ENCODE measurements at places on chromosomes 2 and 18.
A peak's percentile ranks its signal among the peaks of the same experiment; 100 is the strongest.

DNA sequence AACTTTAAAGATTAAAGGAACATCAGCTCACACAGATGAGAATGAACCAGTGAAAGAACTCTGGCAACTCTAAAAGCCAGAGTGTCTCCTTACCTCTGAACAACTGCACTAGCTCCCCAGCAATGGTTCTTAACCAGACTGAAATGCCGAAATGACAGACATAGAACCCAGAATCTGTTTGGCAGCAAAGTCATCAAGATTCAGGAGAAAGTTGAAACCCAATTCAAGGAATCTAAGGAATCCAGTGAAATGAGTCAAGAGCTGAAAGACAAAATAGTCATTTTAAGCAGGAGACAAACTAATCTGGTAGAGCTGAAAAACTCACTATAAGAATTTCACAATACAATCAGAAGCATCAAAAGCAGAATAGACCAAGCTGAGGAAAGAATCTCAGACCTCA lies 72.0 kb downstream of the STRADB start:
- no peak for DNase-seq

- no peak for DNase-seq
Observed at GRCh38 chr2:199989822-199990221, 34.4 kb downstream of the MAIP1 start.

DNA sequence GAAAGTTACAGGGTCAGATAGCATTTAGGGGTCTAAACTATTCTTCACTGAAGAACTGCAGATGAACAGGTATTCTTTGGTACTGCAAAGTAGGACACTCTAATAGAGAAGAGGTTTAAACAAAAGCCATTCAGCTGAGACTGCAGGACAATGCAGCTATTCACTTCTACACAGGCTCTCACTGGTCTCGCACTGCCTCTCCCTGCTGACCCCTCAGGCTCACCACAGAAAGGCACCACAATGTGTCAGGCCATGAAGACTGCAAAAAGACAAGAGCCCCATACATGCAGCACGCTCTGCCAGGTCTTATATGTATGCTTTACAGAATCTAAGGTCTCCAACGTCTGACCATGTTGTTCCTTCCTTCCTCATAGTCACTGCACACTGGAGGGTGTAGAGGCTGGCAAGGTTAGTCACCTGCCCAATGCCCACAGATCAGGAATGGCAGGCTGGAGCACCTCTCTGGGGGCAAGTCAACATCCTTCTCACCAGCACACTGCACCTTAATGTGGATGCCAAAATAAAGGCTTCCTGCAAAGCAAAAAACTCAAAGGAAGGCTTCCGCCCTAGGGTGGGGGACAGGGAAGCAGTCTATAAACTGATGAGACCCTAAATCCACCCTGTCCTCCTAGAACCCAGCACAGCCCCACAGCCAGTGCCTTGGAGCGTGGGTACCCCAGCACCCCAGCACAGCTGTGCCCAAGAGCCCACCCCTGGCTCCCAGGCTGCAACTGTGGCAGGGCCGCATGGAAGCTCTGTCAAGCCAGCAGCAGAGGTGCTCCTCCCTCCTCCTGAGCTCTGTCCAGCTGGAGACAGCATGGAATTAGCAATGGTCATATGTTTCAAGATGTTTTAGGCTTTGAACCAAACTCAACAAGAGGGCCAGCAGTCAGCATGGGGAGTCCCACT lies 10.7 kb upstream of the RNU4ATAC start:
- no peak for DNase-seq

DNA sequence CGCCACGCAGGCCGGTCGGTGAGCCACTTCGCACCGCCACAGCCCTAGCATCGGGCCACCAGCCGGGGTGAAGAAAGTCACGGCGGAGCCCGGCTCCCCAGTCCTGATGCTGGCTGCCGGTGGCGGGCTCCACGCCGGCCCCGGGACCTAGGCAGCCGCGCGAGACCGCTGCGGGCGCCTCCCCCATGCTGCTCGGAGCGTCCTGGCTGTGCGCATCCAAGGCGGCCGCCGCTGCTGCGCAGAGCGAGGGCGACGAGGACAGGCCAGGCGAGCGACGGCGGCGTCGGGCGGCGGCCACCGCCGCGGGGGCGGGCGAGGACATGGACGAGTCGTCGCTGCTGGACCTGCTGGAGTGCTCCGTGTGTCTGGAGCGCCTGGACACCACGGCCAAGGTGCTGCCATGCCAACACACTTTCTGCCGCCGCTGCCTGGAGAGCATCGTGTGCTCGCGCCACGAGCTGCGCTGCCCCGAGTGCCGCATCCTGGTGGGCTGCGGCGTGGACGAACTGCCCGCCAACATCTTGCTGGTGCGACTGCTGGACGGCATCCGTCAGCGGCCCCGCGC lies 433 bp downstream of the SH3RF3 start:
- DNase-seq = no peak

DNA sequence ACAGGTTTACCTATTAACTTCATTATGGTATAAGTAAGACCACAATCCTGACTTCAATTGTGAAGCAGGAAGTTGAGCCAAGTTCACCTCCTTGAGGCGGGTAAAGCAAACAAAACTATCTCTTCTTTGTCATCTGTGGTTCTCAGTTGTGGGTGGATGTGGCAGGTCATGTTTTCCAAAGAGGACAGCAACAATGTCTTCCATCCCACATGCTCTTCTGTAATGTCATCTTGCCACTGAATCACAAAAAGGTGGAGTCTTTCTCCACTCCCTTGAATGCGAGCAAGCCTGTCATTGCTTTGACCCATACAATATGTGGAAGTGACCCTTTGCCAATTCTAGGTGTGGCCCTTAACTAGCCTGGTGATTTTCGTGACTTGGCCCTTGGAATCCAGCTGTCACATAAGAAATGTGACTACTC lies 98.7 kb downstream of the GRB14 start:
- no peak for DNase-seq

- no peak for DNase-seq
Observed at GRCh38 chr2:191538334-191538903, 139.5 kb upstream of the NABP1 start.

DNA sequence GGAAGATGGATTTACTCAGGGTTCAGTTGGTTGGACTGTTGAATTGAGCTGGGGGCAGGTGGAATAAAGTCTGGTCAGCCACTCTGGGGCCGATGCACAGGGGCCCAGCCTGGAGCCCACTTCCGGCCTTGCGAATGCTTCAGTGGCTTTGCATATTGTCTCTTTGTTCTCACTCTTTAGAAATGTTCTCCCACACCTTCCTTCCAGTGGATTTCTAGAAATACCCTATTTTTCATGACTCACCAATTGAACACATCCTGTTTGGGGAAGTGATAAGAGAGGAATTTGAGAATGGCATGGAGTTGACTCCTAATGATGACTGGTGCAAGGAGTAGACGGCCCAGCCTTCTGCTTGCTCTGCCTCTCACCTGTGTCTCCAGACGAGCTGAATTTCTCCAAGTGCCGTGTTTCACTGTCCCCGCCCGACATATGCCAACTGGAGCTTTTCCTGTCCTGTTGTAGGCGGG lies 28.1 kb downstream of the ASAP2 start:
- DNase-seq = peak; percentile 35

DNA sequence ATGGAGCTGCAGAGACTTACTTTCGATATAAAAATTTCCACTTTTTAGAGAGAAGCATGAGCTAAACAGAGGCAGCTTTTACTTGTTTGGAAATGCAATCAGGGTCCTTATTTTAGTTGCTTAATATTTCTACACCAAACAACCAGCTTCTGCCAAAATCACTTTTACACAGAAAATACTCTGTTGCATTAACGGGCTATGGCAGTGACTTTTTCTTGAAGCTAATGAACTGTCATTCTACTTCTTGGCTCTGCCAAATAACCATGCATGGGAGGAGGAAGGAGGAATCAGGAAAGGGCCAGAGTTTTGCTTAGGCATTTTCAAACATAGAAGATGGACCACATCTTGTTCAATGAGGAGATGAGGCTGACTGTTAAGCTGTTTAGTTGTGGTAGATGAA lies 23.6 kb upstream of the LTBP1 start:
- DNase-seq = no peak

GRCh38 chr2:136538489-136538888 lies 226.9 kb upstream of the THSD7B start:
- DNase-seq = no peak

DNA sequence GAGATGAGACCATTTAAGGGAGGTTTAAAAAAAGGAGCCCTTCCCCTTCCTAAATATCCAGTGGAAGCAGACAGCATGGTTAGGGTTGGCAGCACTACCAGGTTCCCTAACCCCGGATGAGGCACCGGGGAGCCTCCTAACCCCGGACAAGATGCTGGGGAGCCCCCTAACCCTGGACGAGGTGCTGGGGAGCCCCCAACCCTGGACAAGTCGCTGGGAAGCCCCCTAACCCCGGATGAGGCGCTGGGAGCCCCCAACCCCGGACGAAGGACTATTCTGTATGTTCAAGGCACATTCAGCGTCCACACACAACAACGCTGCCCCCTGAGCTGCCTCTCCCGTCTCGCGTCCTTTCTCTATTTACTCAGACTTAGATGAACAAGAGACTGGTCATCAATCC lies 51.9 kb downstream of the ANKMY1 start:
- DNase-seq = no peak

DNA sequence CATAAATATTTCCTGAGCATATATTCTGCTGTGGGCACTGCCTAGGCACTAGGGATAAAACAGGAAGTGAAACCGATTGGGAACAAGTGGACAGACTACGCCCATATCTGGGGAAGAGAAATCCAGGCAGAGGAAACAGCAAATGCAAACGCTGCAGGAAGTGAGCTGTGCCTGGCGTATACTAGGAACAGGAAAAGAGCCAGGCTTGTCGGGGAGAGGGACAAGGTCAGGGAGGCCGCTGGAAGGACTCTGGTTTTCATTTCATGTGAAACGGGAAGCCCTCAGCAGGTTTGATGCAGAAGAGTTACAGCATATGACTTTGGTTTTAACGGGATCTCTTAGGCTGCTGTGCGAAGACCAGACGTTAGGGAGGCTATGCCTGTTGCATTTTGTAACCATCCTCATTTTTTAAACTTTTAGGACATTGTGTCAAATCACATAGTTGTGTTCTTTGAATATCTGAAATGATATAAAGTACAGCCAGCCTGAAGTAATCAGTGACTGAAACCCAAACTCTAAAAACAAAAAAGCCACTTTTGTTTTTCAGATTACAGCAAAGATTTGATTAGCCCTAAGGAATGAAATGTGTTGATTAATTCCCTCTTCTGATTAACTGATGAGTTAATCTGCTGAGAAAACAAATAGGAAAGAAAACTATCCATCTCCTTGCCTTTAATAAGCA lies 110.2 kb upstream of the PIEZO2 start:
- DNase-seq = peak; percentile 93

DNA sequence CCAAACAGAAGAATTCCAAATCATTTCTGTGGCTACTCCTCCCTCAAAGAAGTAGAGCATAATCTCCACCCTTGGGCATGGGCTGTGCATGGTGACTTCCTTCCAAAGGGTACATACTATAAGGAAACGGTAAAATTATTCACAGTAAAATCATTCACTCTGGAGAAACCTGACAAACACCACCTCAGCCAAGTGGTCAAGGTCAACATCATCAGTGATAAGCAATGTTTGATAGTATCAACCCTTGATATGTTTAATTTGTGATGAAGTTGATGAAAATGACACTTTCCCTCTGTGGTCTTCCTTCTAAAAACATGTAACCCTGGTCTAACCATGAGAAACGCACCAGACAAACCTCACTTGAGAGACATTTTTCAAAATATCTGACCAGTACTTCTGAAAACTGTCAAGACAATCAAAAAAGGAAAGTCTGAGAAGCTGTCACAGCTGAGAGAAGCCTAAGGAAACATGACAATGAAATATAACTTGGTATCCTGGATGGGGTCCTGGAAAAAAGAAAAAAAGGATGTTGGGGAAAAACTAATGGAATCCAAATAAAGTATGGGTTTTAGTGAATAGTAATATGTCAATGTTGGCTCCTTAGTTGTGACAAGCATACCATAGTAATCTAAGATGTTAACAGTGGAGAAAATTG lies 9.4 kb upstream of the TXNDC2 start:
- DNase-seq = no peak

DNA sequence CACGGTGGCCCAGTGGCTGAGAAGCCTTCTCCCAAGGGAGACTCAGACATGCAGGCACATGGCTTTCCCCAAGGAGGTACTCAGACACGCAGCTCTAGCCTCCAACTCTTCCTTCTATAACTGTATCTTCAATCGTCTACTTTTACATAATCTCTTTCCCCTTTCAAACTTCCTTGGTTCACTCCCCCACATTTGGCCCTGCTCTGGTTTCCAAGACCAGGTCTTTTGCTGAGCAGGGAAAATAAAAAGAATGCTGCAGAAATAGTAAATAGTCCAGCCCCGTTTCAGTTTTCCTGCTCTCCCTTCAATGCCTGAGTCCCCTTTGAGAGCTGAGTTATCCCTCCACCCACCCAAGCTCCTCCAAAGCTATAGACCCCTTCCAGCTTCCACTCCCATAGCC lies 635.0 kb downstream of the ARHGAP15 start:
- no peak for DNase-seq

- DNase-seq = no peak
Observed at GRCh38 chr2:207251573-207252192, 85.9 kb upstream of the KLF7 start.

DNA sequence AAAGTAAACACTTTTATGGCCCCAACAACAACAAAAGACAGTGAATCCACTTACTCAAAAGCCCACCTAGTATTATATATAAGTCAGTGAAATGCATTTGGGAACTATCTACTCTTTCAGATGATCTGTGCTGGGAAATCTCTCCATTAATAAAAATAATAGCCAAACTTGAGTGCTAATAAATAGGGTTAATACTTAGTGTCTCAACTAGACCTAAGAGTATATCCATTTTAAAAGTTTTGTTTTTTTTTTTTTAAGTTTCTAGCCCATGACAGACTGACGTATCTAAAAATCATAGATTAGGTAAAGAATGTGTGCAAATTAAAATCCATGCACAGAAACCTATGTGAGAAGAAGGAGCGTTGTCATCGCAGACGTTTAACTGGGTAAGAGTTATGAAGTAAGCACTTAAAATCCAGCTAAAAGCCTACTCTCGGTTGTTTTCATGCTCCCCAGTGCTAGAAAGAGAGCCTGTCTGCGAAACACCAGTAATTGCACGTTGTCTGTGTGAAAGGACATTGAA lies 83.4 kb upstream of the PELI1 start:
- no peak for DNase-seq

- DNase-seq = no peak
Observed at GRCh38 chr2:212398316-212398715, 140.3 kb downstream of the ERBB4 start.

- DNase-seq = no peak
Observed at GRCh38 chr2:221370076-221370856, 201.8 kb downstream of the EPHA4 start.

GRCh38 chr18:58638441-58638840 lies 9.6 kb upstream of the ALPK2 start:
- DNase-seq = peak; percentile 89

GRCh38 chr18:8751692-8752091 lies 46.3 kb downstream of the MTCL1 start:
- DNase-seq = no peak

All from MV-4-11 (cell line).